Stimulated activated CD4-positive, alpha-beta T cell treated with anti-CD3 and anti-CD28 coated beads, Interleukin-1b, Interleukin-23, amount 100 ng/mL, for 1 hour (primary cell): ENCODE measurements at places on chromosomes 5 and 9.

DNA sequence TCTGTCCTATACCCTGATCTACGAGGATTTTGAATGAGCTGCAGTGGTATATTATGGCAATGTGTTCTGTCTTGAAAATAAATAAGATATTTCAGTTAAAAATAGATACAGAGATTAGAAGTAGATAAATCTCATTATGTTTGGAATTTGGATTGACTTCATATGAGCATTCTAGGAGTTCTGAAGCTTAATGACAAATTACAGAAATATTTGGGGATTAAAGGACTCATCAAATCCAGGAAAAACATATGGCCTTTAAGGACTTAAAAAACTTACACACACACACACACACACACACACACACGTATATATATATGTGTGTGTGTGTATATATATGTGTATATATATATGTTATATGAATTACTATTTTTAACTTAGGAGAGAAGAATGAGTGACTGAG is 446.9 kb upstream of the CD180 start:
- DNase-seq, result no peak

GRCh38 chr5:41637869-41638268 is 127.5 kb upstream of the PLCXD3 start:
- DNase-seq, result no peak

GRCh38 chr5:31427013-31427723 is 104.7 kb downstream of the DROSHA start:
- DNase-seq, result no peak

DNA sequence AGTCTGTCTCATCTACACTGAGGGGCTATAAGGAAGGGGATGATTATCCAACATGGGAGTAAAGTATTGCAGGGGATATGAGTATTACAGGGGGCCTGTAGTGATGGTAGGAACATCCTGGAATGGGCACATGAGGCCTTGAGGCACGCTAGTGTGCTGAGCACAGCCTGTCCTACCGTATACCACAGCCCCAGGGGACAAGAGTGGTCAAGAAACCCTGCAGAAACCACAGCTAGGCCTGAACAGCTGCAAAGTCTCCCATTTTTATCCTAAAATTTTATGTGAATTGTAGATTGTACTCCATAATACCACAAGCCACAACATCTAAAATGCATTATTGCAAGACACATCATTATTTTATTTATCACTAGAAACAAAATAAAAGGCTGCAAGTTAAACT is 136.3 kb upstream of the ASTN2 start:
- DNase-seq, result no peak

GRCh38 chr9:133526721-133527321 is 2.1 kb upstream of the MYMK start:
- no peak for DNase-seq

GRCh38 chr5:180595046-180595379 is 3.7 kb upstream of the SCGB3A1 start:
- no peak for DNase-seq

DNA sequence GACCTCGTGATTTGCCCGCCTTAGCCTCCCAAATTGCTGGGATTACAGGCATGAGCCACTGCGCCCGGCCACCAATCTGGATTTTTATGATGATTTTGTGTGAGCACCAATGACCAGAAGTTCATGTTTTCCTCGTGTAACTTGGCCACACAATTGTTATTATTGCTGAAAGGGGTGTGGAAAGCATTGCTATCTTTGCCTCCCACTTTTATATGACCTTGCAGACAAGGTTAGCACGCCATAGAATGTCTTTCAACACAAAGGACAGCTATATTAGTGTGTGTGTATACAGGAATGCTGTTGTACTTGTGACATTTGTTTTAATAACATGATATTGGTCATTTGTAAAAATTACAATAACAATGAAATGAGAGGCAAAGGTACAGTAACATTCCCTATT is 155.0 kb upstream of the ERCC6L2 start:
- no peak for DNase-seq

GRCh38 chr5:108728566-108729241 is 19.0 kb upstream of the FER start:
- DNase-seq, result no peak

GRCh38 chr5:151758141-151758429 is 346 bp downstream of the ATOX1 start:
- DNase-seq, result no peak

GRCh38 chr9:6897898-6898302 is 140.1 kb downstream of the KDM4C start:
- DNase-seq, result no peak

GRCh38 chr9:114413861-114414301 is 26.1 kb upstream of the AKNA start:
- DNase-seq, result no peak

DNA sequence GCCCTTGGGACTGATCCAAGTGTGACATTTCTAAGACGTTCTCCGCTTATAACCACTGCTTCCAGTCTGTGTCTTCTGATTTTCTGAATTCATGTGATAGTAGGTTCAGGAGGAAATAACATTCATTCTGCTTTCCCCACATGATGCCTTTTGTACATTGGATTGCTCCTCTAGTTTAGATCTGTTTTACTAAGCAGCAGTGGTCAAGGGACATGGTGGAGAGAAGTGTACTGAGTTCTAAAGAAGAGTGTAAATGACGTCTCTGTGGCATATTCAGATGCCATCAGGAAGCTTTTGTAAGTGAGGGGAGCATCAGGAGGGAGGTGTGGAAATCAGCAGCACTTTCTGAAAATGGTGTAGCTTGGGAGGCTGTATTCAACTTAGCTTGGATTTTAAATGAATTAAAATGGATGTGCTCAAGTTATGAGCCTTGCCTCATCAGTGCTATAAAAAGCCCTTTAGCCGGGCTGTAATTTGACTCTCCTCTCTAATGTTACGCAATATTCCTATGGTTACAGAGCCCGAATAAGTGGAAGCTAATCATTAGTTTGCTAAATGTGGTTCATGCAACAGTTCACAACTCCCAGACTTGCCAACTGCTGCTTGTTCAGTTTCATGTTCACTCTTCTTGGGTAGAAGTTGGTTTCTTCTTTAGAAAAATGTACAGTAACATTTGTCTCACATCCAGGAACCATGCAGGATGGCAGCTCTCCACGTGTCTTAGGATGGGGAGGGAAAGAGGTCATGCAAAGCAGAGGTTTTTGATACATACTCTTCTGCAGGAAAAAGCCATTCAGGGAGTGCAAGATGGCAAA is 281.3 kb downstream of the ARHGAP26 start:
- DNase-seq, result no peak

DNA sequence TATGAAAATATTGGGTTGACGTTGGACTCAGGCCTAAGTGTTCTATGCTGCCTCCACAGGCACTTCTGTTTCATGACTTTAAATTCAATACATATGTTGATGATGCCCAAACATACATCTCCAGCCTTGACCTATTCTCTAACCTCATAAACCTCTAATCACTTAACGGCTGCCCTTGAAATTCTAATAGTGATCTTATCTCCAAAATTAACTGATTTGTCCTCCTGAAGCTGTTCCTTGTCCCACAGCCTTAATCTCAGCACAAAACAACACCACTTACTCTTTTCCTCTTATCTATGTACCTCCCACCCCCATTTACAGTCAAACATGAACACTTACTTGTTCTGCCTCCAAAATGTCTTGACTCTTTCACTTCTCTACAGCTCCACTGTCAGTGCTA is 43.3 kb downstream of the FGF10 start:
- DNase-seq, result no peak

DNA sequence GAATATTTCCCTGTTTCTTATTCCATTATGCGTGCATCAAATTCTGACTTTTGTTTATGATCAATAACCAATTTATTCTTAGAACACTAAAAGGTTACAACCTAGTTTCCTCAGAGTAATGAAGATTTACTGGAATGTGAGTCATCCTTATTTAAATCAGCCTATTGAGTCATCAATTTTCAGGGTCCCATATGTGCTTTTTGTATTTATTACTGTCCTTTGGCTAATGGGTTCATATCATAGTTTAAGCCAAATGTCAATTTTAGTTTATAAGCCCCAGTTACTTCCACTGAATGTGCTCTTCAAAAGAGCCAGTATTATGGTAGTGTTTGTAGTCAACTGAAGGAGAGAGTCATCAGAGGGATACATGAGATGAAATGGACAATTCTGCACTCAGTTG is 359.2 kb downstream of the PRR16 start:
- DNase-seq, result no peak

- no peak for DNase-seq
Observed at GRCh38 chr9:111051400-111051799, 13.1 kb upstream of the LPAR1 start.

- DNase-seq, result no peak
Observed at GRCh38 chr5:8474569-8474930, 605.6 kb downstream of the MTRR start.

GRCh38 chr5:19987612-19988361 is at the start of gene CDH18:
CDH18 (minus strand) TSS chr5:19988200; CDS start chr5:19838986, 149,214 bp downstream.
- no peak for DNase-seq

GRCh38 chr5:88761269-88761850 is 121.6 kb downstream of the MEF2C start:
- DNase-seq, result no peak

GRCh38 chr9:134403682-134404301 is 77.5 kb downstream of the RXRA start:
- no peak for DNase-seq

DNA sequence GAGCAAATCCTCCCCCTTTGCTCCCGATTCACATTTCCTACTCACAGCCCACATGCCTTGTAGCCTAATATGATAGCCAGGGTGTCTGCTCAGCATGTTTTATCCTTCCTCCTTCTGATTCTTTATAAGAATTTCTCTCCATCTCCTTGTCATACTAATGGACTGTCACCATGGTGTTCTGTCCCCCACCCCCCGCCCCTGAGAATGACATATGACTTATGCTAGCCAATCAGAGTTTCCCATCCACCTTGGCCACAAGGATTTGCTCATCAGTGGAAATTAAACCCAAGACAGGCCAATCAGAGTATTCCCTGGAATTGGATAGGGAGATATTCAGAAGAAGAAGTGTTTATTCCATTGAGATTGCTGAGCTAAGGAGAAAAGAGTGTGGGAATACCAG is 16.0 kb downstream of the ABLIM3 start:
- DNase-seq, result no peak

GRCh38 chr5:56327809-56328208 is 94.7 kb upstream of the ANKRD55 start:
- DNase-seq, result no peak

GRCh38 chr5:158014372-158014771 is 155.4 kb upstream of the CLINT1 start:
- DNase-seq, result no peak

GRCh38 chr9:98972716-98973115 is 29.0 kb downstream of the COL15A1 start:
- no peak for DNase-seq

GRCh38 chr5:82023644-82024043 is 51.8 kb downstream of the ATG10 start:
- no peak for DNase-seq

GRCh38 chr5:123080215-123080614 is 8.8 kb upstream of the PRDM6 start:
- no peak for DNase-seq

- no peak for DNase-seq
Observed at GRCh38 chr5:99460701-99461100, 531.9 kb upstream of the CHD1 start.

DNA sequence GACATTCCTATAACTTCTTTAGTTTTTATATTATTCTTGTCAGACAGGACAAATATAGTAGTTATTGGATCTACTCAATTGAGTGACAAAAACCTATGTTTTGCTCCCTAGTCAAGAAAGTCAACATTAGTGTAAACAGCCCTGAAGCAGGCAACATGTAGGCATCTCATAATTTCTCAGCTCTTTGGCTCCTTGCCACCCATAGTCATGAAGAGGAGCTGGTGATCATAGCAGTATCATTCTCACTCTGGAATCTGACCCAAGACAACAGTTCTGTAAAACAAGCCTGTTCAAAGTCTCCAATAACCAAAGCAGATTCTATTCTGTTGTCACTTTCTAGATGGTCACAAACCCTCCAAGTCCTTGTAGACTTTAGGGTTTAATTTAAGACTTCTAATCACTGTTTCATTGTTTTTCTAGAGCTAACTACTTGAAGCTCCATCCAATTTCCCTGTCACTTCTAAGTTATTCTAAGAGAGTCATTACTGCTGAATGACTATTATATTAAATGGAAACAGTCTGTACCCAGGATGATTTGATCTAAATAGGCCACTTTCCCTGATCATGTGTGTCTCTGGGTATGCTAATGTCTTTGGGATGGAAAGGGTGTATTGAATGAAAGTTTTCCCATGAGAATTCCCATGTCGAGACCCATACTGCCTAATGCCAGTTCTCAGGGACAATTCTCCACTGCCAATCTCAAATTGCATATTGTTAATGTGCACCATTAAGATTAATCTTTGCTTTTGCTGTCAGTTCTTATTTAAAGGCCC is 533.3 kb downstream of the ACTL7B start:
- no peak for DNase-seq

DNA sequence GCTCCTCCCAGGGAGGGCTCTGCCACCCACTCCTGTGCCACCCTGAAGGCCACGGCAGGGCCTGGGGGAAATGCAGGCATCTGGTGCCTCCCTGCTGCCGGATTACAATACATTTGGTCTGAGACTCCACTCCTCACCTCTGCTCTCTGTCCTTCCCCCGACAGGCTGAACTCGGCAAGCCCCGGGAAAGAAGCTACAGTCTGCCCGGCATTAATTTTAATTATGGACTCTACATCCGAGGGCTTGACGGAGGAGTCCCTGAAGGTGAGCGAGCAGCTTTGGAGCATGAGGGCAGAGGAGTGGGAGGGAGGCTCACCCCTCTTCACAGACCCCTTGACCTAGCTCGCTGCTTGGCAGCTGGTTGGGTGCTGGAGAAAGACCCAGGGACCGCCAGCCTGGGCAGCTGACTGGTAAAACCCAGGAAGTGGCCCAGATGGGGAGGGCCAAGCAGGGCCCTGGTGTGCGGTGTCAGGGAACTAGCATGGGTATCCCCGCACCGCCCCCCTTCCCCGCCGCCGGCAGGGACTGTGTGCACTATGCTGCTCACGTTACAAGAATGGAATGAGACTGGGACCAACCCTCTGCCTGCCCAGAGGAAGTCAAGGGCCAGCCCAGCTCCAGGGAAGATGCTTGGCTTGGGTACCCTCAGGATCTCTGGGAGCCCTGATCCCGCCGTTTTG is 83.7 kb upstream of the BARHL1 start:
- DNase-seq, result no peak

- no peak for DNase-seq
Observed at GRCh38 chr5:128216860-128217531, 133.4 kb downstream of the SLC12A2 start.

DNA sequence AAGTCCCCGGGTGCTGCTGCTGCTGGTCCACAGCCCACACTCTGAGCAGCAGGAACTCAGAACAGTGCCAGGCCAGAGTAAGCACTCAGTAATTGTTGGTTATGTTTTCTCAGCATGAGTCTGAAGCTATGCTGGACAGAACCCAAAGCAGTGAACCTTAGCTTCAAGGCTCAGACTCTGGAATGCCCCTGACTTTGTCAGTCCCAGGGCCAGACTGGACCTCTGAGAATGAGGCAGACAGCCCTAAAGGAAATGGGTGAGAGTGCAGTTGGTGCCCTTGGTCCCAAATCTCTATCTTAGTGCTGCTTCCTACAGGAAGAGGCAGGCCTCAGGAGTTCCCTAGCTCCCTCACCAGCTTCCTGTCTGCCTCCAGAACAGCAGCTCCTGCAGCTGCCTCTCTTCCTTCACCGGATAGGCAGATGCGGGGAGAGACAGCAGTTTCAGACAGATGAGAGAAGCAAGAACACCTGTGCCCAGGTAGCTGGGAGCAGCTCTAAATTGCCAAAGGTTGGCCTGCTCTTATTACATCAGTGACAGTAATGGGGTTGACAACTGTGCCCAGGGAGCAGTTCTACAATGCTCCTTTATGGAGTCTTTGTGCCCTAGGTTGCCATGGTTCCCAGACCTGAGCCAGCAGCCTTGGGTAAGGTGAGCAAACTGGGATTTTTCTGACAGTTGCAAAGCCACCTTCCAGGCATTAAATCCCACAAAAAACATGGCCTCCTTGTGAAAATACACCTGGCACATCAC is 82.2 kb upstream of the CXCL14 start:
- DNase-seq, result no peak
